ENCODE measurements at places on chromosomes 11 and 22.

DNA sequence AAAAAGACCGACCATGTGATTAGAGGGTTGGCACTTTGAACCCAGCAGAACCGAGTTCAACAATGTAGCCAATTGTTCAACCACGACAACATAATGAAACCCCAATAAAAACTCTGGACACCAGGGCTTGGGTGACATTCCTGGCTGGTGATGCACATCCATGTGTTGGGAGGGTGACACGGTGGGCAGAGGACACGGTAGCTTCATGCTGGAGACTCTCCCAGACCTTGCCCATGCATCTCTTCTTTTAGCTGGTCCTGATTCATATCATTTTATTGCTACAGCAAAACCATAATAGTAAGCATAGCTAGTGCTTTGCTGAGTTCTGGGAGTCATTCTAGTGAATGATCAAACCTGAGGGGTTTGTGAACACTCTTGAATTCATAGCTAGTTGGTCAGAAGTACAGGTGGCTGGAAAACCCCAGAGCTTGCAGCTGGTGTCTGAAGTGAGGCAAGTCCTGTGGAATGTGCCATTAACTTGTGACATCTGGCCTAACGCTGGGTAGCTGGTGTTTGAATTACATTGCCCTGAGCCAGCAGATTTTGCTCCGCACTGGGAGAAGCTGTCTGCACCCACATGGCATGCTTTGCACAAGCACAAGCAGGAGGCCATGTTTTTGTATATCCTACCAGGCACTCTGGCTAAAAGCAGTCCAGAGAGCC, 14.0 kb downstream of the RPUSD4 start:
- DNase-seq, result no peak

DNA sequence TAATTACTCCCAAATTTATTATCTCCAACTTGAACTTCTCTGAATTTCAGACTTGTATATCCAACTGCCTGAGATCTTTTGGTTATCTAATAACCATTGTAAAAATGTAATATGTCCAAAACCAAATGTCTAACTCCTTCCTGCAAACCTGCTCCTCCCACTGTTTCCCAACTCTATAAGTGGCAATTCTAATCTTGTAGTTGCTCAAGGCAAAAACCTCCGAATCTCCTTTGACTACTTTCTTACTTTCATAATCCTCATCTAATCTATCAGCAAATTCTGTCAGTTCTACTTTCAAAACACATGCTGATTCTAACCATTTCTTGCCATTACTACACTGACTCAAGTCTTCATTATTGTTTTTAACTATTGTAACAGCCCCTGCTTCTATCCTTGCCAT, 55.7 kb downstream of the FAM168A start:
- no peak for DNase-seq

- DNase-seq, result no peak
These were observed 13.7 kb upstream of the TSG101 start for GRCh38 chr11:18540207-18541009.

GRCh38 chr22:20741634-20742581, 32.0 kb upstream of the SERPIND1 start:
- peak; percentile 41 for DNase-seq

- no peak for DNase-seq
These were observed 330.3 kb upstream of the PITPNB start for GRCh38 chr22:28249402-28249801.

DNA sequence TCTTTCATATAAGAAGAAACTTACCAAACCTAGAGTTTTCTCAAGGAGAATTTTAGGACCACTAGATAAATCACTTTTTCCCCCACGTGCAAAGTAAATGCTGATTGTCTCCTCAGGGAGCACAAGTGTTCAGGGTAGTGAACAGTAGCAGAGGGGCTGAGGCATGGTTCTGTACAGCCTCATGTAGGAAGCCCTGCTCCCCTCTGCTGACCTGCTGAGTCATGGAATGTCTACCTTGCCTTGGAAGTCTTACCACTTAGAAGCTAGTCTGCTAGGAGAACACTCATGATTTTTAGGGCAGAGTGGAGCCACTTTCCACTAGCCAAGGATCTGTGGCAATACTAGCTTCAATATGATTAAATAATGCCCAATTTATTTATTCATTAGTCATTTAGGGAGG, 2120.6 kb upstream of the RAG2 start:
- DNase-seq, result no peak

- DNase-seq, result peak; percentile 77
These were observed 14.1 kb upstream of the MDK start for GRCh38 chr11:46367244-46367915.

- peak; percentile 78 for DNase-seq
These were observed 49.3 kb downstream of the SCUBE1 start for GRCh38 chr22:43293655-43294392.

DNA sequence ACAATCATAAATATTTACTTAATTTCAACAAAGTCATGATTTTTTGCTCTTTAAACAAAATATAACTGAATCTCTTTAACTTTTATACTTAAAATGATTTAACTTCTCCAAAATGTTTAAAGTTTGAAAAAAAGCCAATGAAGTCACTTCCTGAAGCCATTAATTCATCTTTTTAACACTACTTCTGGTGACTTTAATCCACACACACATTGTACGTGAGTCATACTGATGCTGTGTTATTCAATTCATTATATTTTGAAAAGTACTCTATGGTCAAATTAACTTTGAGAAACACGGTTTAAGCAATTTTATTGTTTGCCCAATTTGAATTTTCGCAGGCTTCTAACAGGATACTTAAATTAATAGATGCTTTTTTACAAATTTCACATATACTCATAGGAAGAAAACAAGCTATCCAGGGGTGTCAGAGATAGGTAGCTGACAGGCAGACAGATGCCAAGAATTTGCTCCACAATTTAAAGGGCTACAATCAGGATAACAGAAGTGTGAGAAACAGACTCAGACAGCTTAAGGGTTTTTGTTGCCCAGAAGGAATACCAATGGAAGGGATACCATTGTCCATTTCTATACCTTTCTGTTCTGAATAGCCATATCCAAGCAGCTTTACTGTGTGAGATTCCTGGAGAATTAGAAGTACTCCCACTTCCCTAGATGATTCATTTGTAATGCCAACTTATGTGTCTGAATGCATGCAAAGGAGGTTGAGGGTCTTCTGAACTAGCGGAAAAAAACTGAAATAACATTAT, 118.4 kb downstream of the RBFOX2 start:
- DNase-seq, result no peak

GRCh38 chr22:36222887-36223450, 16.4 kb downstream of the APOL2 start:
- DNase-seq, result no peak

- no peak for DNase-seq
These were observed 8.8 kb downstream of the SCGB2A1 start for GRCh38 chr11:62217191-62217748.

- peak; percentile 98 for DNase-seq
These were observed 24.9 kb upstream of the CHKA start for GRCh38 chr11:68146010-68146540.

- peak; percentile 10 for DNase-seq
These were observed 1.6 kb downstream of the TRIM29 start for GRCh38 chr11:120136356-120136755.

DNA sequence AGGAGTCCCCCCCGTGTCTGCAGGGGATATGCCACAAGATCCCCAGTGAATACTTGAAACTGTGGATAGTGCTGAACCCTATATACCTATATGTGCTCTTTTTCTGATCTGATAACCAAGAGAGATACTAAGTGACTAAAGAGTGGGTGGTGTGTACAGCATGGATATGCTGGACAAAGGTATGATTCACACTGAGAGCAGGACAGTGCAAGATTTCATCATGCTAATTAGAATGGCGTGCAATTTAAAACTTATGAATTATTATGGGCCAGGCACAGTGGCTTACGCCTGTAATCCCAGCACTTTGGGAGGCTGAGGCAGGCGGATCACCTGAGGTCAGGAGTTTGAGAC, 90.2 kb upstream of the ALKBH3 start:
- DNase-seq, result no peak

DNA sequence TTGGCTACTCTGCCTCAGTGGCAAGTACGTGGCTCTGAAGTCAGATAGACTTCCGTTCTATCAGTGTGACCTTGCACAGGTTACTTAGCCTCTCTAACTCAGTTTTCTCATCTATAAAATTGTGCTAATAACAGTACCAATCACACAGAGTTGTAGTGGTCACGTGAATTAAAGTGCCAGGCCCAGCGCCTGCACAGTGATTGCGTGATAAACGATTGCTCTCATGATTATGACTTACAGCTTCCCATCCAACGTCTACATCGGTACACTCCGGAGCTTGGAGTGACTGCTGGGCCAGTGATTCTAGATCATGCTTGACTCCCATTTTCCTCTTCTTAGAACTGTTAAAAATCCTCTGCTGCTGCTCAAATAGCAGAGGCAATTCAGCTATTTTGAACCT, 221.8 kb downstream of the CEP164 start:
- DNase-seq, result no peak

- no peak for DNase-seq
These were observed 32.6 kb upstream of the PRAME start for GRCh38 chr22:22591348-22592299.

DNA sequence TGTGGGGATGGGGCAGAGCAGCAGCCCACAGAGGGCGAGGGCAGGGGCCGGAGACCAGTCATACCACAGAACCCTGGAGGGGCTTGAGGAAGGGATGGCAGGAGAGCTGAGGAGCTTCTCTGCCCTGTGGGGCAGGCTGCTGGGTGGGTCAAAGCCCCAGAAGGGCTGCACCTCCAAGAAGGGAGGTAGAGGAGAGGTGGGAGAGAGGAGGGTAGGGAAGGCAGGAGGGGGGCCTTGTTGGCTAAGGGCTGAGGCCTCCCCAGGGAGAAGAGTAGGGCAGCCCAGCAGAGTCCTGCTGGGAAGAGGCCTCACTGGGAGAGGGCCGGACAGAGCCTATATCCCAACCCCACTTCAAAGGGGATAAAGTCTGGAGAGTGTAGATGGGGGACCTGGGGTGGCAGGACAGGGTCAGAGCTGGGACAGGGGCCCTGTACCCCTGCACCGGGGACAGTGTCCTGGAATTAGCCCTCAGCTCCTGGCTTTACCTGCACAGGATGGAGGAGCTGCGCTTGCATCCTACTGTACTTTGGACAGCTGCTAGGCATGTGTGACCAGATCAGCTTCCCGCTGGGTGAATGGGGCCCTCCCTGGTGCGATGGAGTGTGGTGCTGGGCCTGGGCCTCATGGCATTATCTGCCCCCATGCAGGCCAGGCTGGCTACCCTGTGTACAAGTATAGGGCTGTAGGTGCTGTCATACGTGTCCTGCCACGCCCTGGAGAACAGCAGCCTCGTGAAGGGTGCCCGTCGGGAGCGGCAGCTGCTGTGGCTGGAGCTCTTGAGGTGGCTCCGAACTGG, 7.3 kb downstream of the DGCR6L start:
- peak; percentile 14 for DNase-seq

- DNase-seq, result no peak
These were observed 232.2 kb downstream of the INSC start for GRCh38 chr11:15346907-15347306.

- no peak for DNase-seq
These were observed 188.2 kb upstream of the ARHGAP20 start for GRCh38 chr11:110900426-110900825.

DNA sequence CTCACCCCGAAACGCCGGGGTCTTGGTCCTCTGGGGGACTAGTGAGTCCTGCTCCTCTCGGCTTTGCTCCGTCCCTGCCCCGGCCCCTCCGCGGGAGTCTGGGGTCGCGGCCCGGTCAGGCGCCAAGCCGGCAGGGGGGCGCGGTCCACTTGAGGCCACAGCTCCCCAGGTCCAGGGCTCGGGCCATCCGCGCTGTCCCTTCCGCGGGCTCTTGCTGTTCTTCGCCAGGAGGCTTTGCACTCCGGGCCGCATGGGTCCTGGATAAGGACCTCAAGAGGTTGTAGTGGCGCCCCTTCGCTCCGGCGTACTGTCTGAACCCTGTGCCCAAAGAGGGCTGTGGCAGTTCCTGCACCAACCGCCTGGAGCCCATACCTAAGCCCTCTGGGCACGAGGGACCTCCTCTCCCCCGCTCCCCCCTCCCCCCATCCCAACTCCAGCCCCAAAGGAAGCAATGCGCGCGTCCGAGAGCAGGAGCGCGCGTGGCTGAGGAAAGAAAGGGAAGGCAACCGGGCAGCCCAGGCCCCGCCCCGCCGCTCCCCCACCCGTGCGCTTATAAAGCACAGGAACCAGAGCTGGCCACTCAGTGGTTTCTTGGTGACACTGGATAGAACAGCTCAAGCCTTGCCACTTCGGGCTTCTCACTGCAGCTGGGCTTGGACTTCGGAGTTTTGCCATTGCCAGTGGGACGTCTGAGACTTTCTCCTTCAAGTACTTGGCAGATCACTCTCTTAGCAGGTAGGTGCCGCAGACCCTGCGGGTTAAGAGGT, at the start of gene ADM:
TSS of gene ADM (plus strand) at position 579 of the 767 bp plus-strand sequence. CDS start 628 bp downstream, outside the sequence.
- DNase-seq, result peak; percentile 95

DNA sequence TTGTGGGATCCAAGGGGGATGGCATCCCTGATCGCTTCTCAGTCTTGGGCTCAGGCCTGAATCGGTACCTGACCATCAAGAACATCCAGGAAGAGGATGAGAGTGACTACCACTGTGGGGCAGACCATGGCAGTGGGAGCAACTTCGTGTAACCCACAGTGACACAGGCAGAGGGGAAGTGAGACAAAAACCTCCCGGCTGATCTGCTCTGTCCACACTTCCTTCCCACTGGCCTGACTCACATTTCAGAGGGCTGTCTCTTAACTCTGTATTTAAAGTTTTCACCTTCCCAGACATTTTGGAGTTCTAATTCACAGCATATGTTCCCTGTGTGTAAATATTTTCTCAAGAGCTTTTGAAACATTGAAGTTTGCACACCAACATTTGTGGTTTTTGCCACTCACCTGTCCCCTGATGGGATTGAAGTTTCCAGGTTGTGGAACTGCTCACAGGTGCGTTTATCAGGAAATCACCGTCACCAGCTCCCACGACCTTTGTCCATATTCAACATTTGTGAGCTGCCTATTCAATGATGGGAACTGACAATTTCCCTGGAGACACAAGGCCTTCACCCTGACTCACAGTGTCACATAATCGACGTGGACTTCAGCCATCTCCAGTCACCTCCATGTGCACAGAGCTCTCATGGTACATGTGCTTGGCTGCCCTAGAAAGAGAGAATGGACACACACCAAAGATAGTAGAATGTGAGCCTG, 99.2 kb downstream of the VPREB1 start:
- DNase-seq, result peak; percentile 19

GRCh38 chr11:16009021-16009420, 347.3 kb downstream of the SOX6 start:
- DNase-seq, result no peak

DNA sequence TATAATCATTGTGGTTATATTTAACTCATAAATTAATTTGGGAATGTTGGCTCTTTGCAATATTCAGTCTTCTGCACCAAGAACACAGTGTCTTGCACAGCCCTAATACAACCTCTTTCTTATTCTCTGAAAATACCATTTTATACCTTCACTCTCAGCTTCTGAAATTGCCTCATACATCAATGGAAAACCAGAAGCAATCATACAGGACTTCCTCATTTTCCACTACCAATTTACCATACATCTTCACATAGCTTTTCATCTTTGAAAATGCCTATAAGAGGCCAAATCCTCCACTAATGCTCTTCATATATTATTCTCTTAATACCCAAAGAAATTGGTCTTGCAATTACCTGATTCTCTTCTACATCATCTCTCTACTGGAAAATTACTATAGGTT, 4.3 kb upstream of the OR2AG1 start:
- DNase-seq, result no peak

GRCh38 chr11:5224538-5225479, 2.1 kb downstream of the HBB start:
- DNase-seq, result no peak

- no peak for DNase-seq
These were observed 39.3 kb upstream of the APLNR start for GRCh38 chr11:57276169-57276970.

- no peak for DNase-seq
These were observed 191.4 kb downstream of the HIPK3 start for GRCh38 chr11:33448461-33449130.

- DNase-seq, result peak; percentile 25
These were observed 172.5 kb downstream of the TBC1D22A start for GRCh38 chr22:46934746-46935491.

Data from colonic mucosa (tissue), 4 donors.